Activated naive CD4-positive, alpha-beta T cell (primary cell): ENCODE measurements at places on chromosomes 1 and 21.

- no peak for DNase-seq
Measured at GRCh38 chr1:18936814-18937481, 19.5 kb downstream of the IFFO2 start.

DNA sequence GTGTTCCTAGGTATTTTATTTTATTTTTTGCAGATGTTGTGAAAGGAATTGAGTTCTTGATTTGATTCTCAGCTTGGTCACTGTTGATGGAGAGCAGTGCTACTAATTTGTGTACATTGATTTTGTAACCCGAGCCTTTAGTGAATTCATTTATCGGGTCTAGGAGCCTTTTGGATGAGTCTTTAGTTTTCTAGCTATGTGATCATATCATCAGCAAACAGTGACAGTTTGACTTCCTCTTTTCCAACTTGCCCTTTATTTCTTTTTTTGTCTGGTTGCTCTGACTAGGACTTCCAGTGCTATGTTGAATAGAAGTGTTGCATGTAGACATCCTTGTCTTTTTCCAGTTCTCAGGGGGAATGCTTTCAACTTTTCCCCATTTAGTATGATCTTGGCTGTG, 138.9 kb downstream of the LHX8 start:
- no peak for DNase-seq

DNA sequence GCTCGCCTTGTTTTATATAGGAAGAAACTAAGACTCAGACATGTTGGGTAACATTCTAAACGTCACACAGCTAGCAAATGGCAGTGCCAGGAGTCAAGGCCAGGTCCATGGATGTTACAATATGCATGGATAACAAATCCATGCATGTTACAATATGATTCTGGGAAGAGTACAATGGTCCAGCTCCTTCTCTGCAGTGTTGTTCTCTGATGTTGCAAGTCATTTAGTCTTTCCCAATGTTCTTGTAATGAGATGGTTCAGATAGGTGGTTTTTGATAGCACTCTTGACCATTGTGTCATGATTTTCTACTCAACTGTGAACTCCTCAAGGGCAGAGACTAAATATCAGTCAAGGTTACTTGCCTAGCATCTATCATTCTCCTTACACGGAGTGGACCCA, 15.7 kb upstream of the LRRN2 start:
- no peak for DNase-seq

GRCh38 chr21:41562101-41563000, 54.4 kb upstream of the TMPRSS2 start:
- DNase-seq, result no peak

DNA sequence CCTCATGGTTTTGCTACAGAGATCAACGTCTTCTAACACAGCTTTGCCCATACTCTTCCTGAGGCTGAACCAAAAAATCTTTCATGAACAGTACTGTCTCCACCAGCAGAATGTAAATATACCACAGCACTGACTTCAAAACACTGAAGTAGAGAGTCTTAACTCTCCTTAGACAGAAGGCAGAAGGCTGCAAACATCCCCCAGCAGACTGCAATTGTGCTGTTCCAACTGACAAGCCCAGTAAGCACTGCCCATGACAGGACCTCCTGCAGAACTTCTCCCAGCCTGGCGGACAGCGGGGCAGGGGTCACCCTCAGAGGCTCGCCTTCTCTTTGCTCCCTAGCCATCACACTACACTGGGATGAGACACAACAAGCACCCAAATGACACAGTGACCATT, 218.7 kb downstream of the RERE start:
- DNase-seq, result no peak

- no peak for DNase-seq
Measured at GRCh38 chr1:74357756-74358155, 122.6 kb downstream of the TNNI3K start.
